NCI-H2107 (cell line): ENCODE measurements at places on chromosomes 6 and 20.

- no peak for DNase-seq
Measured at GRCh38 chr6:82208913-82209312, 38.6 kb downstream of the IBTK start.

DNA sequence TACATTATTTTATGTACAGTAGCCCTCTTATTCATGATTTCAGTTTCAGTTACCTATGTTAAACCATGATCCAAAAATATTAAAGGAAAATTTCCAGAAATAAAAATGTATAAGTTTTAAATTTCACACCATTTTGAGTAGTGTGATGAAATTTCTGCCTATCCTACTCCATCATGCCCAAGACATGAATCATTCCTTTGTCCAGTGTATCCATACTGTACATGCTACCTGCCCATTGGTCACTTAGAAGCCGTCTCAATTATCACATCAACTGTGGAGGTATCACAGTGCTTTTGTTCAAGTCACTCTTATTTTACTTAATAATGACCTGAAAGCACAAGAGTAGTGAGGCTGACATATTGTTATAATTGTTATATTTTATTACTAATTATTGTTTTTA, 32.3 kb upstream of the PLCB4 start:
- no peak for DNase-seq

DNA sequence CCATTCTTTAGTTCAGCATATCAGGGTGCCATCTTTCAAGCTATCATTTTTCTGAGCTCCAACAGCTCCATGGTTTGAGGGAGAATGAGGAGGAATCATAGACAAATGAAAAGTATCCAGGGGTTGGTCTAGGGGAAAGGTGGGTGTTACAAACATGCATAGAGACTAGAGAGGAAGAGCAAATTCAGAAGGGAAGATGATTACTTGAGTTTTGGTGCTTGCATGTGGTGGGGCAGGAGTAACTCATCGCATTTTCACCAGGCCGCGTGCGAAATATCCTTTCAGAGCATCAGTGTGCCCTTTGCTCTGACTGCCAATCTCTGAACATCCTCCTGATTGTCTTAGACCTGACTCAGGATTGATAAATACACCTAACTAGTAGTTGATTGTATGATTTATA, 7.7 kb upstream of the BICRAL start:
- no peak for DNase-seq

GRCh38 chr6:136739071-136739470, 53.2 kb downstream of the MAP3K5 start:
- DNase-seq, result no peak

DNA sequence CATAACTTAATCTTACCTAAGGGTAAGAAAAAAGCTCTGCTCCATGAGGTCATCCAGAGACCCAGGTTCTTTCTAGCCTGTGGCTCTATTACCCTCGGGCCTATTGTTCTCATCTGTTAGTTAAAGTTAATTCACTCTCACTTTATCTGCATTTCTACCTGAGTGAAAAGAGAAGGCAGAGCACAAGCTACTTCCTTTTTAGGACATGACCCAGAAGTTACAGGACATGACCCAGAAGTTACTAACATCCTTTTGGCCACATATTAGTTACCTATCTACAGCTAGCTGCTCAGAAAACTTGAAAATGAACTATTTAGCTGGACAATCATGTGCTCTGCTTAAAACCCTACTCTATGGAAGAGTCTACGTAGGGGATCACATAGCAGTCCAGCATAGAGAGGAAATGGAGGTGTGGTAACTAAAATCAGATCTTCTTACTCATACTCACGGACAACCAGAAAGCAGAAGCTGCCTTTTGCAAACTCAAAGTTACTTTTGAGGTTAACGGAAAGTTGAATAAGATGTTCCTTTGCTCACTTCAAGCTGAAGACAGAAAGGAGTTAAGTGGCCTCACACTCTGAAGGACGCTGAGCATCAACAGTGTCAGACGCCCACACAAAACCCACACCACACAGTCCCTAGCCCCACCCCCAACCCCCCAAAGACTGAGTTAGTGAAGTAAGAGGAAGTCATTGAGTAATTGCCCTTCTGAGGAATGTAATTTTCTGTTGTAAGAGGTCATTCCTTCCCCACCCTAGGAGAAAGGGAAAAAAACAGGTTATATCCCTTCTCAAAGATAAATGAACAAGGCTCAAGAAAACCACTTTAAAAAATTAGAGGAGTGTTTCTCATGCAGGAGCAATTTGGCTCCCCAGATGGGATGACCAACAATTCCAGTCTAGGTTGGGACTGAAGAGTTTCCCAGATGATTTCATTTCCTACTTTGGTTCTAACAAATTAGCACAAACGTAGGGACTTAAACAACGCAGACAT, 45.9 kb upstream of the TAB2 start:
- DNase-seq, result no peak

GRCh38 chr6:145904868-145905267, 59.3 kb downstream of the SHPRH start:
- no peak for DNase-seq

DNA sequence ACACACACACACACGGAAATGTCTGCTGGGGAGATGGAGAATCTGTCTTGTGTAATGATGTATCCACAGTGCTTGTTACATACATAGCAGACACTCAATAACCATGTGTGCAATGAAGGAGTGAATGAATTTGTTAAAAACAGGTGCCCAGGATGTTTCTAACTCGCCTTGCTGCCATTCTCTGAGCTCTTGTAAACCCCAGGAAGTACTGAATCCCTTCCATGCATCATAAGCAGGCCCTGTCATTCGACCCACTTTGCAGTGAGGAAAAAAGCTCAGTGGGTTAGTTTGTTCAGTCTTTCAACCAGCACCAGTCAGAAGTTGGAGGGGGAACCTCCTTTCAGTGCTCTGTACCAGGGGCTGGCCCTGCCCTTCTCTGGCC, 1.4 kb upstream of the KCNK5 start:
- DNase-seq, result no peak

- no peak for DNase-seq
Measured at GRCh38 chr20:63048516-63049190, 41.9 kb upstream of the BHLHE23 start.

DNA sequence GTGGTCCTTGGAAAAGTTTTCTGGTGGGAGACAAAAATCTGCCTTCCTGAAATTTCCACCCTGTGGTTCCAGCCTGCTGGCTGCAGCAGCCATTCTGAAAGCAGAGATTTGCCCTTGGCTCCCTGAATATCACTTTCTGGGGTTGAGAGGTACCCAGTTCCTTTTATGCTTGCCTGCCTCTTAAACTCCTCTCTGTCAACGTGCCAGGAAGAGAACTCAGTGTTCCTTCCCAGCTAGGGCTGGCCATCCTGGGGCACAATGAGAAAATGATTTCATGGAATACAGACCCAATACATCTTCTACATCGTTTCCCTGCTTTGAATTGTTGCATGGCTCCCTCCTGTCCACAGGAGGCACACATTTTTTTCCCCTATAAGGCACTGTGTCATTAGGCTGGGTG, 1.6 kb upstream of the DSN1 start:
- DNase-seq, result no peak

DNA sequence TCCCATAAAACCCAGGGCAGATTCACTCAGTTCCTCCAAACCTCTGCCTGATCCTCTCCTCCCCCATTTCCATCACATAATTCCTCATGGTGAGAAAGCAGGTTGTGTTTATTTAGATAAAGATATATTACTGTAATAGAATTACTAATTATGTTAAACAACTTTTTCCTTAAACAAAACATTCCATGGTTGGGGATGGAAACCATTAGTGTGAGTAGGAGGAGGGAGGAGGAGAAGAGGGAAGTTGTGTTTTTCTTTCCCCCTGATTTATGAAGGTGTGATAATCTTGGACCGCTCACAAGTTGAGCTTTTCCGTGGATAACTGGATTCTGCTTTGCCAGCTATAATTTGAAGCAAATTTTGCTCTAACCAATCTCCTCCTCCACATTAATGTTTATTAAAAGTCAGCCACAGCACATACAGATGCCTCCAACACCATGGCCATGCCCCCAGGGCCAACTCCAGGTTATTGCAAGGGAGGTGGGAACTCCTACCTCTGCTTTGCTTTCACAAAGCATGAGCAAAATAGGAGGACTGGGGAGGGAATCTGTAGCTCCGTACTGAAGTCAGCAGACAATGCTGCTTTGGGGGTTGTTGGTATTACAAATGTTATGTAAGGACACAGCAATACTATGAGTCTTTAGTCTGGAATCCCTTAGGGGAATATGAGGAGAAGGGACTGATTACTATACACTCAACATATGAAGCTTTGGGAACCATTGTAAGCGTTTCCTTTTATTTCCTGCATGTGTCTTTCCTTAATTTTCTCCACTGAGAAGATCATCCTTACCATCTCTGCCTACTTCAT, 542.0 kb downstream of the DHX35 start:
- no peak for DNase-seq

DNA sequence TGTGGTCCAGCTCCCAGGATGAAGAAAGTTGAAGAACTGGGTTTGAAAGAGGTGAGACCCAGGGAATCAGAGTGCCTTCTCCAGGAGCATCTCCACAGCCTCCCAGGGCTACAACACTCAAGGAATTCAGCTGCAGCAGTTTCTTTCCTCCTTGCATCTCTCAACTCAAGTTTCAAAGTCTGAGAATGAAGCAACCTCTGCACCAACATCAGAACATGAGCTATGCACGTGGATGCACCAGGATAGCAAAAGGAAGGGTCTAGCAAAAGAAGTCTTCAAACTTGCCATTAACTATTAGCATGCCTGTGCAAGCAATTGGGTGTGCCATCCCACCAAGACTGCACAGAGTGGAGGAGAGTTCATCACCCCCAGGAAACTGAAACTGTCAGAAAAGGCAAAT, 193.9 kb downstream of the OTOR start:
- DNase-seq, result no peak

GRCh38 chr6:154139892-154140291, 100.9 kb downstream of the OPRM1 start:
- DNase-seq, result no peak

- no peak for DNase-seq
Measured at GRCh38 chr6:157012355-157012754, 235.2 kb downstream of the ARID1B start.

DNA sequence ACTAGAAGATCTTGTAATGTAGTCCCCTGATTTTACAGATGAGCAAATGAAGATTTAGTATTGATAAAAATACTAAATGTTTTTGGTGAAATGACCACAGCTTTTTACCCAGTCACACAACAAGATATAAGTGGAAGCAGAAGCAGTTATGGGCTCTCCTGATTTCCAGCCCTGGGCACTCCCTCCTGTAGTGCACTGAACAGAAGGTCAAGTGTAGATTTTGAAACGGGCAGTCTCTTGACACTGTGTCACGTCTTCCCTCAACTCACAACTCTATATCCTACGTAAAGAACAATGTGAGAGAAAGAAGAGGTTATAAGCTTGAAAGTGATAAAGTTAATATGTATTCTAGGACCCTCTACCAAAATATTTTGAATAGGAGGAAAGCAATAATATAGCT, 23.3 kb downstream of the TMEM200A start:
- no peak for DNase-seq

- no peak for DNase-seq
Measured at GRCh38 chr6:34475238-34475682, 9.4 kb downstream of the PACSIN1 start.

DNA sequence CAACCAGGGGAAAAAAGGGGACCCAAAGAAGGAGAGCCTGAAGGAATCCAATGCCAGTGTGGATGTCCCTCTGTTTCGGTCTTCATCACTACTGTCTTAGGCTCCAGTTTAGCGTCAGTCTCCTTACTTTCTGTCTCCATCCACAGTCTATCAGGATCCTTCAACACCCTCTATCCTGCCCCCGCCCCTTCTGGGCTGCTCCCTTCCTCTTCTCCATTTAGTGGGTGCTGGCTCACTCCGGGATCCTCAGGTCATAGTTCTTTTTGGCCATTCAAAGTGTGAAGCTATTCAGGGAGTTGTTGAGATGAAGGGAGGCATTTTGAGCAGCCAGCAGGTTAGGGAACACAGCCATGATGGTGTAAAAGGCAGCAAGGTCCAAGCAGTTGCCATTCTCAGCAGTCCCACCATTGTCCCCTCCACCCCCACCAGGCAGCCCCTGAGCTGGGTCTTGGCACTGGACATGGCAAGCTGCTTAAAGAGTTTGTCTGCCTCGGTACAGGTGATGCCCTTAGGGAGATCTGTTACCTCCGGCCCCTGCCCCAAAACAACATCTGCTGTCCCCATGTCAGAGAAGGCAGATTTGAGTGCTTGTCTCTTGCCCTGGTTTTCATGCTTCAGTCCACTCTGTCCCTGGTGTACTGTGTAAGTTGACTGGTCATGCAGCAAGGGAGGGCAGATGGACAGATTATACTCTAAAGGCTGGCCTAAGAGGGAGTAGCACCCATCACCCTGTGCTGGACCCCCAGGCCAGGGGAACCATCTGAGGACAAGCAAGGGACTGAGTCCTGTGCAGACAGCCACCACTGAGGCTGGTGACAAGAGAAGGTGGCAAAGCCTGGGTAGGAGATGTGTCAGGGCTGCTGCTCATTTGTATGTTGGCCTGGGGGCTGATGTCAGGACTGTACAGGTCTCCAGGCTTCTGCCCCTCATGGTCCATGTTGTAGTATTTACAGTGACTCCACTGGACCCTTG, 842.0 kb downstream of the HACE1 start:
- DNase-seq, result no peak

DNA sequence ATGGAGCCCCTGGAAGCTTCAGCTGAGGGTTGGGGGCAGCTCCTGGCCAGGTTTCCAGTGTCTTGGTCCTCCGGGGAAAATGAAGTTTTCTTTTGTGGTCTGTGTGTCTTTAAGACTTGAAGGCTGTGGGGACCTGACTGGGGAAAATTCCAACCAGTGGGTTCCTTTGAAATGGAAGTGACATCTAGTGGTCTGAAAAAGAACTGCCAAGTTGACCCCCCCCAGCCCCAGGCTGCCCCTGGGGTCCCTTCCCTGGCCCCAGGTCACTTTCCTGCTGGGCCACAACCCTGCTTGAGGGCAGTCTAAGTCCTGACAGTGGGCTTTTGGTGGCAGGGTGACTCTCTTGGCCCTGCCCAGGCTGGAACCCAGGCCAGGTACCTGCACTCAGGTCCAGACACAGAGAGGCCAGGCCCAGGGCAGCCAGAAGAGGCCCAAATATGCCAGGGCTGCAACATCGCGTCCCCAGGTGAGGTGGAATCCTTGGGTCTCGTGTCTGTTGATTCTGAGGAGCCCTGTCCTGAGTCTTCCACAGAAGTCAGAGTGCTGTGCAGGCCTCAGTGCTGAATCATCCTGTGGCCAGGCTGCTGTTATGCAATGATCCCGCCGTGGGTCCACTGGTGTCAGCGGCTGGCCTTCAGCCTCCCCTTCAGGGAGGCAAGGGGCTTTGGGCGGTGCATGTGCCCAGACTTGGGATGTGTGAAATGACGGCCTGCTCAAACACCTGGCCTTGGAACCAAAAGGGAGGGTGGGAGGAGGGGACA, 68.4 kb downstream of the VEGFA start:
- no peak for DNase-seq

- no peak for DNase-seq
Measured at GRCh38 chr6:39225946-39226437, 3.3 kb downstream of the KCNK5 start.

DNA sequence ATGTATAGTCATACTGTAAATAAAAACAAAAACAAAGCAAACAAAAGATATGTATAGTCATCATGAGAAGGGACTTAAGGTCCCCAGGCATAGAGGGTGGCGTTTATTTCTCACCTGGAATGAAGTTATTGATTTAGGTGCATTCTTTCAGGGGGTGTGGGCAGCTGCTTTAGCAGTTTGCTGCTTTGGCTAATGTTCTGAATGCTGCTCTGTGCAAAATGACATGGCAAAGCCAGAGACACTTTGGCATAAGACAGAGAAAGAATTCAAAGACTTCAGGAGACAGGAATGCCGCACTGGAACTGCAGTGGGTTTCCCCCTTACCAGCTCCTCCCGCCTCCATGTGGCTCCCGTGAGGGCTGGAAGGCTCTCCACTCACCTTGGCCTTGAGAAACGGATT, 36.4 kb upstream of the NELFCD start:
- DNase-seq, result no peak

GRCh38 chr6:3310051-3310448, 51.3 kb downstream of the PSMG4 start:
- DNase-seq, result no peak
